ENCODE measurements at places on chromosomes 7 and 10. TPM values are rescaled to one million over a fixed set of nuclear protein-coding genes. Genes with fewer than 3 reads are reported as not detected.
A peak's percentile ranks its signal among the peaks of the same experiment; 100 is the strongest.

ASB10 gene
- total RNA-seq, result not detected

CASP2 gene
- 33.9 TPM for total RNA-seq

ACTR3C gene
- total RNA-seq, result 29.6 TPM

DNA sequence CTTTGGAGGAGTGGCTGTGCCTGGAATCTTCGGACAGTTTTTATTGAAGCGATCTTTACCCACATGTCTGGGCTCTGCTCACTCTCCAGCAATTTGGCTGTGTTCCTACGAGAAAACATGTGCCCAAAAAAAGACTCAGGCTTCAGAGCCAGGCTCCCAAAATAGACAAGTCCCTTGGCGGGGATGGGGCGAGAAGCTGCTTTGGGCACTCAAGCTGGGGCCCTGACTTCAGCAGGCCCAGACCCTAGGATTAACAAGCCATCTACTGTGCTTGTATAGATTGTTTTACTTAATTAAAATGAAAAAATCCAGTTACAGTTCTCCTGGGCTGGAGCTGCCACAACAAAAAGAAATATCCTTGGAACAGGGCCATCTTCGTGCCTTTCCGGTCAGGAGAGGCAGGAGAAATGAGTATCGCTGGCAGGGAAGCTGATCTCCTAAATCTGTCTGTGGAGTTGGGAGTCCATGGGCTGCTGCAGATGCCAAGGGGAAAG is 51.4 kb upstream of the PDCD4 start:
- peak; percentile 51 for DNase-seq

GRCh38 chr7:150964593-150965111 is 13.5 kb downstream of the KCNH2 start:
- no peak for DNase-seq

GRCh38 chr10:114632869-114633715 is 25.0 kb downstream of the ABLIM1 start:
- DNase-seq, result no peak

All from colonic mucosa (tissue), 4 donors.